ENCODE measurements at places on chromosomes 7 and 10.

- no peak for DNase-seq
Observed at GRCh38 chr7:2201128-2201527, 31.6 kb downstream of the MAD1L1 start.

DNA sequence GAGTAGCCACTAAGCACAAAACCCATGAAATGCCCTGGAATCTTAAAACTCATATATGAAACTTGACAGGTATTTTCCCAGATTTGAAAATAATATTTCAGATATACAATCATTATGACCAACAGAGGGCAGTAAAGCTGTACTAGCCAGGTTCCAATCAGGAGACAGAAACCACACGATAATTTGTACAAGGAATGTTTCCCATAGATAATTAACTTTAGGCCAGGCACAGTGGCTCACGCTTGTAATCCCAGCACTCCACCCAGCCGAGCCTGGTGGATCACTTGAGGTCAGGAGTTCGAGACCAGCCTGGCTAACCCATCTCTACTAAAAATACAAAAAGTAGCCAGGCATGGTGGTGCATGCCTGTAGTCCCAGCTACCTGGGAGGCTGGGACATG is 31.0 kb upstream of the NUB1 start:
- DNase-seq, result peak; percentile 45

DNA sequence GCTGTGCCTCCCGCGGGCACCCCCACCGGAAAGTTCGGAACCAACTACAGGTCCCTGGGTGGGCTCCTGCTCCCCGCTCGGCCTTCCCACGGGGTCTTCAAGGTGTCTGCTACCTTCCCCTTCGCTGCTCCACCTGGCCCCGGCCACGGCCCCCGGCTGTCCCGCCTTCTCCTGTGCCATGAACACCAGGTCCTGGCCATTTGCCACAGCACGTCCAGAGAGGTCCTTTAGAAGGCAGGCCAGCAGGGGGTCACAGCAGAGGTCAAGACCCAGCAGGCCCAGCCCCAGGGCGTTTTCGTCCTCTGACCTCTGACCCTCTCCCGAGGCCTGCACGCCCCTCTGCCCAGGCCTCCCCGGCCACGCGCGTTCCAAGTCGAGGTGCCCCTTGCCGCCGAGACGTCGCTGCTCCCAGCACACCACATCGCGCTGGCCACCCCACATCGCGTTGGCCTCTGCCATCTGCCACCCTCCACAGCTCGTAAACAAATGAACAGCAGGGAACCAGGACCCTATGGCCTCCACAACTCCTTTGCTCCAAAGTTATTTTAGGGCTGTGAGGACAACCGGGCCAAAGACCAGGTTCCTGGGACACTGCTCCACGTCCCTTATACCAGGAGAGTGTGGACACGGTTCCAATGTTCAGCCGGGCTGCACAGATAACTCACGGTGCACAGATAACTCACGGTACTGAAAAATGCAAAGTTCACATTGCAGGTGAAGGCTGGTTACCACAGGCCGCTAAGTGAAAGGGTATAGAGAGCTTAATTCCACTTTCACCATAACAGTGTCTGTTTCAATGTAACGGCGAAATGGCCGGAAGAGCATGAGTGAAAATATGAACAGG is 74.3 kb downstream of the CFAP46 start:
- no peak for DNase-seq

- no peak for DNase-seq
Observed at GRCh38 chr7:641966-642365, 84.5 kb upstream of the DNAAF5 start.

DNA sequence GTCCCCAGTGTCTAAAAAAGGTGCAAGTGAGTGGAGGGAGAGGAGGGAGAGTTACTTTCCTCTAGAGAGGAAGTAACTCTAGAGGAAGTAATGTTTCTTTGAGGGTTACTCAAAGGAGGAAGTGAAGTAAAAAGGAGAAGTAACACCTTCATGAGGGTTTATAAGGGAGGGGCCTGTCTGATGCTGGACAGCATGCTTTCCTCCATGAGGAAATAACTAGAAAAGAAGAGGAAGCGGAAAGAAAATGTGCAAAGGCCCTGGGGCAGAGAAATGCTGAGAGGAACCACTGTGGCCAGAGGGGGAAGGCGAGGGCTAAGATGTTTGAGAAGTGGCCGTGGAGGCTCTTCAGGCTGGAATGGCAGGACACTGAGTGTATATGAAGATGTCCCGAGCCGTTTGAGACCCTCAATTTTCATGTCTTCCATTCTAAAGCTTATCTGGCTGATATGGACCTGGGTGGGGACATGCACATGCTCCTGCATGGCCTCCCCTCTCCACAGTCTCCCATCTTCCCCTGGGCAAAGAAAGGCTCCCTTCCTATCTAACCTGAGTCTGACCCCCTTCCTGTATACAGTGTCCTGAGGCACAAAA is 3.4 kb upstream of the SLC18A2 start:
- DNase-seq, result peak; percentile 86

DNA sequence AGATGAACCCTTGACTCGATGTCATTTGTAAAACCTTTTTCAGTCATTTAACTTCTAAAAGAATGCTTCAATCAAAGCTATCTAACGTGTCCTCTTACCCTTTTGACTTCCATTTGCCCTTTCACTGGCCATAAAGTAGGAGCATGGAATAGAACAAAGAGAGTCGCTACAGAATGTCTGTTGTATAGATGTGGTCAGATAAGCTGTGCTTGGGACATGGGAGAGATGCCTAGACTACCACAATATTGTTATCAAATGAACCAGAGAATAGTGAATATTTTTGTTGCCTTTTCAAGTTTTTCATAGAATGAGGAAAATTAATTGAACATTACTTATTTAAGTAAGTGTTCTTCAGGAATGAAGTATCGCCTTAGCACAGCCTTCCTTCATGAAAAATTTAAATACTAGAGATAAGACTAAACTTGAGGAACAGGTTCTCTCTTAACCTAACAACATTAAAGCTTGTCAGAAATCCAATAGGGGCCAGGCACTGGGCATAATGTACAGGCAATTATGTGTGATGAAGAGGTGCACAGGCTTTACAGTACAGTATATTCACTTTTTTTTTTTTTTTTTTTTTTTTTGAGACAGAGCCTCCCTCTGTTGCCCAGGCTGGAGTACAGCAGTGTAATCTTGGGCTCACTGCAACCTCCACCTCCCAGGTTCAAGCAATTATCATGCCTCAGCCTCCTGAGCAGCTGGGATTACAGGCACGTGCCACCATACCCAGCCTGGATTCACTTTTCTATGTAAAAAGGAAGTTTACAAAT is 7.5 kb upstream of the KMT2E start:
- DNase-seq, result no peak

GRCh38 chr7:136964347-136964746 is 95.9 kb downstream of the CHRM2 start:
- DNase-seq, result no peak

GRCh38 chr7:73999664-74000435 is 28.1 kb upstream of the ELN start:
- no peak for DNase-seq

DNA sequence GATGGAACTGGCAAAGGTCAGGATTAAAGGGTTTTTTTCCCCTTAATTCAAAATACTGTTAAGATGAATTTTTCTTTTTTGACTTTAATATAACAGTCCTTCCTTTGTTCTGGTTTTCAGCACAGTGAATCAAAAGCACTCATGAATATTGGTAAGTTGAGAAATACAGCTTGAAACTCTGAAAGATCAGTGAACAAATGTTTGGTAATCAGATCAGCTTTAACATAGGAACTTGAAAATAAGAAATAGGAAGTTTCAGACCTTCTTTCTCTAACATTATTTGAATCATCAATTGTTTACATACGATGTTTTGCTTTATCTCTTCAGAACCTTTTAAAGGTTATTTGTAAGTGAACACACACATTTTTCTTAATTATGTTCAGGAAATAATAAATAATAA is 90.5 kb downstream of the SGMS1 start:
- DNase-seq, result peak; percentile 54

DNA sequence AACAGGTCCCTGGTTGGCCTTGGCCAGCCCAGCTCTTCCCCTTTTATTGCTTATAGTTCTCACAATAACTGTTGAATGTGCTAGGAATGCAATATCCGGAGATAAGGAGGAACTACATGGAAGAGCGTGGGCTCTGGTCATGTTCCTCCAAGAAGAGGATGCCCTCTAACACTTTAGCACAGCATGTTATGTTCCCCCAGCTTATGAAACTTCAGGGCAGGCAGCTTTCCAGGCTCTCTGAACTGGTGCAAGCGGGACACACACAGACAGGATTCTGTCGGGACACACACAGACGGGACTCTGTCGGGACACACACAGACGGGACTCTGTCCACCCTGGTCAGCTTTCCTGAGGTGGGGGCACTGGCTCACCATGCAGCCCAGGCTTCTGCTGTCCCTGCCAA is 141.6 kb downstream of the PKD1L1 start:
- DNase-seq, result peak; percentile 89

DNA sequence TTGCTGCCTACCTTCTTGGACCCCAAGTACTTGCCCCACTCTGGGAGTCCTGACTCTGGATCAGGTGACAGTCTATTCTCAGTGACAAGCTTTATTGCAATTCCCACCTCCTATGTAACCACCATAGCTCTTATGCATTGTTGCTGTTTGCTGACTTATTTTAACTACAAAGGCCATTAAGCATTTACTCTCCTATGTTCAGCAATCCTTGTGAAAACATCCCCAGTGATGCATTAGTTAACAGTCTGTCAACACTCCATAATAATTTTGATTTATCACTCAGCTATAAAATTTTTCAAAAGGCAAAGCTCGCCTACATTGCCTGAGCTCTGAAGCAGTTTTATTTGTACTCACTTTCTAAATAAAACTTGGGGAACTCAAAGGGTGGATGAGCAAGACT is 871.8 kb upstream of the SORCS1 start:
- DNase-seq, result no peak

DNA sequence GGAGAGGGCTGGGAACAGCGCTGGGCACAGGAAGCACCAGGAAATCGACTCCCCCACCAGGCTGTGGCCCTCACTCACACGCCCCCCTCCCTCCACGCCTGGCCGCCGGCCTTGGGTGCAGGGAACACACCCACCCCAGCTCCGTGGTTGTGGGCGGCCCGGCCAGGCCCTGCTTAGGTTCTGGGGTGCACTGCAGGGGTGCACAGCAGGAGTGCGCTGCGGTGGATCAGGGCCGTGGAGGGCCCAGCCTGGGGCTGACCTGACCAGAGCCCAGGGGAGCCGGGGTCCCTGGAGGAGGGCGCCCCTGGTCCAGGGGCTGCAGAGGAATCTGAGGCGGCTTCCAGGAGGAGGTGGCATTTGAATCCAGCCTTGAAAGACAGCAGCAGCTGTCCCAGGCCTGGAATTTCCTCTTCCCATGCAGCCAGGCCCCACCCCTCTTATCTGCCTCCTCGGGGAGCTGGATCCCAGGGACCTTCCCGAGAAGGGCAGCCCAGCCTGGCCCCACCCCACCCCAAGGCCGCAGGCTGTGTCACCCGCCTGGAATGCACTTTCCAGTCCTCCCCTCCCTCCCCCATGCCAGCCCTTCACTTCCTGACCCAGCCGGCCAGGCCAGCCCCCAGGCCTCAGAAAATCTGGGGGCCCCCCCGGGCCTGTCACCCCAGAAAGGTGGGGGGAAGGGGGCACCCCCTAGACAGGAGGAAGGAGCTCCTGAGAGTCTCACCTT is 18.4 kb upstream of the PDGFA start:
- no peak for DNase-seq

GRCh38 chr10:60006062-60006461 is 99.7 kb upstream of the CCDC6 start:
- no peak for DNase-seq

DNA sequence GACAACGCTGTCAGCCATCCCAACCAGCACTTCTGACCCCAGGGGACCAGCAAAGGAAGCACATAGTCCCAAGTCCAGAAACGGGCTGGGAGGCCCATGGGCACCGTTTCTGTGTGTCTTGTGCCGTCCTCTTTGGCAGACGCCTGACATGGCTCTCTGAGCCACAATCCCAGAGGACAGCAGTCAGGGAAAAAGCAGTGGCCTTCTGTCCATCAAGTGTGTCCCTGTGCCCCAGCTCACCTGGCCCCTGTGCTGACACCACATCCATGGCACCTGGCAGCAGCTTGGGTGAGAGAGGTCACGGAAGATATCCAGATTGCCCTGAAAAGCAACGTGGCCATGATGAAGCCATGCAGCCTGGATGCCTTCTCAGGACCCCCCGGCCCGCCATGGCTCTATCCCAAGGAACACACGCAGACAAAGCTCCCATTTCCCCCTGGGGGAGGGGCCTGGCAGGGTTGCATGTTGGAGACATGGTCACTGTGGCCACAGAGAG is 38.1 kb upstream of the ANTXRL start:
- DNase-seq, result no peak

GRCh38 chr7:120421151-120421651 is 148.2 kb downstream of the KCND2 start:
- no peak for DNase-seq

- DNase-seq, result no peak
Observed at GRCh38 chr7:37817591-37817960, 30.8 kb upstream of the NME8 start.

DNA sequence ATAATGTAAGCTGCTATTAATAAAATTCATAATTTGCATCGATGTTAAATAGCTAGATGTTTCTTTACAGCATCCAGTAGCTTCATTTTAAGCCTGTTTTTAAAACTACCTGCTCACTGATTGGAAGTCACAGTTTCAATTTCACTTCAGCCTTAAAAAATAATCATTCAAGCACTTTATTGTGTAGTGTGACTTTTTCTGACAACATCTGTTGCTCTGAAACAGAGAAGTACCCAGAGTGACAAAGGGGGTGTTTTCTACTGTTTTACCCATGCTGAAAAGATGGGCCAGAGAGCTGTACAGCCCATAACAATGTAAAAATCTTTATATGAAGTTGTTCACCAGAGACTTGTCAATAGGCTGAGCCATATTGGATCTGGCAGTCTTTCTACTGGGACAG is 437.2 kb downstream of the MDFIC start:
- no peak for DNase-seq

- no peak for DNase-seq
Observed at GRCh38 chr7:150947761-150948651, 30.1 kb downstream of the KCNH2 start.

GRCh38 chr7:139232904-139233303 is 1.9 kb downstream of the UBN2 start:
- peak; percentile 38 for DNase-seq

DNA sequence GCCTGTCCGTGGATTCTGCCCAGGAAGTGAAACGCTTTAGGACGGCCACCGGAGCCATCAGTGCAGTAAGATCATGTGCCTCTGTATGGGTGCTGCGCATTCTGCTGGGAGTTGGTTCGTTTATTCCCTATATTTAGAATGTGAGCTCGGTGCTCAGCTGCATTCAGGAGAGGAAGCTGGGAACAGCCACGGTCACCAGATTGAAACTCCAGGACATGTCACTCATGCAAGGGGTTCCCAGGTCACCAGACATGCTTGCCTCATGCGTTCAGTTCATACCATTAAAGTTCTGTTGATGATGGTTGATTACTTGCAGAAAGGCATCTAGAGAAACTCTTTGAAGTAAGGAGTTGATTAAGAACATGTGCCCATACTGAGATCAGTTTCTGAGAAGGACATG is 78.1 kb downstream of the TRRAP start:
- no peak for DNase-seq

- peak; percentile 81 for DNase-seq
Observed at GRCh38 chr7:81298951-81299666, 380.3 kb upstream of the SEMA3C start.

- DNase-seq, result peak; percentile 59
Observed at GRCh38 chr10:35372329-35372728, 36.0 kb downstream of the CCNY start.
